T-cell (primary cell): ENCODE measurements at places on chromosomes 4 and X.

DNA sequence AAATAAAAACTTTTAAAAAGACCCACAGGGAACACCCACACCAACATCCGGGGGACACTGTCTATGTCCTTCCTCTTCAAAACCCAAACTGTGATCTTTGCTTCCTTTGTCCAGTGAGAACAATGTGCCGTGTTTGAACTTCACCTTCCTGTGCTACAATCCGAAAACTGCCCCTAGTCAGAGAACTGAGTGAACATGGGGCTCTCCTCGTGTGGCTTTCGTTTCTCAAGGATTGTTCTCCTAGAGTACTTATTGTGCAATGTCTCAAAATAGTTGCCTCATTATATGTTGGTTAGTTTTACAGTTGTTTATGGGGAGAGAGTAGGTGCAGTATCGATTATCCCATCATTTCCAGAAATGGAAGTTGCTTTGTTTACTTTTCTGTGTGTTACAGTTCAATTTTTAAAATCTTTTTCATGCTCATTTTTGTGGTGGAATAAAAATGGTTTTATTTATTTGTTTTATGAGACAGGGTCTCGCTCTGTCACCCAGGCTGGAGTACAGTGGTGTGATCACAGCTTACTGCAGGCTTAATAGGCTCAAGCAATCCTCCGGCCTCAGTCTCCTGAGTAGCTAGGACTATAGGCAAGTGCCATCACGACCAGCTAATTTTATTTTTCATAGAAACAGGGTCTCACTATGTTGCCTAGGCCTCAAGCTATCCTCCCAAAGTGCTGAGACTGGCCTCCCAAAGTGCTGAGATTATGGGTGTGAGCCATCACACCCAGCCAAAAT, 29.9 kb downstream of the RBMX start:
- H3K36me3 ChIP-seq: peaks cover 15% of the 10 kb centered on the region
- H3K27ac ChIP-seq: no peak overlapping the region
- no peak overlapping the region for H3K4me3 ChIP-seq

GRCh38 chrX:22186165-22186564, 86.5 kb upstream of the CBLL2 start:
- no peak overlapping the region for H3K4me3 ChIP-seq
- H3K27me3 ChIP-seq: no peaks in the 10 kb centered on the region
- H3K4me1 ChIP-seq: no peaks in the 10 kb centered on the region
- no peaks in the 10 kb centered on the region for H3K36me3 ChIP-seq
- no peak for DNase-seq

GRCh38 chr4:108590776-108591175, 29.6 kb upstream of the RPL34 start:
- H3K36me3 ChIP-seq: no peaks in the 10 kb centered on the region
- no peak overlapping the region for H3K4me3 ChIP-seq
- no peaks in the 10 kb centered on the region for H3K4me1 ChIP-seq
- H3K27ac ChIP-seq: no peak overlapping the region
- DNase-seq: no peak
- H3K27me3 ChIP-seq: no peaks in the 10 kb centered on the region

DNA sequence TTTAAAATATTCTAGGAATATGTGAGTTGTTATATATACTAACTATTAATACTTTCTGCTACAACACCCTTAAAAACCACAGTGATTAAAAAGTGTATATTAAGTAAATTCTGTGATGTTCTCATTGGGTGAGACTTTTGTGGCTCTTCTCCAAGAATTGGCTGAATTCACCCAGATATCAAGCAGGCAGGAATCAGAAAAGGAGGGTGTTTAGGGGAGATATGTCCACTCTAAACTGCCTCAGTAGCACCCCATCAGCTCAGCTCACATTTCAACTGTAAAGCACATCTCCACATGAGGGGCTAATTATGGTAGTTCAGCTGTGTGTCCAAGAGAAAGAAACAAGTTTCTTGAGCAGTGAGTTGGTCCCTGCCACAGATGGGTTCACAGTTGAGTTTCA, 165.0 kb downstream of the GALNTL6 start:
- H3K4me1 ChIP-seq: no peaks in the 10 kb centered on the region
- no peak for DNase-seq

GRCh38 chrX:40867352-40867751, 132.0 kb upstream of the MED14 start:
- no peak overlapping the region for H3K4me3 ChIP-seq
- no peak for DNase-seq
- H3K27ac ChIP-seq: no peak overlapping the region
- H3K27me3 ChIP-seq: no peaks in the 10 kb centered on the region
- no peaks in the 10 kb centered on the region for H3K36me3 ChIP-seq
- no peaks in the 10 kb centered on the region for H3K4me1 ChIP-seq
